ENCODE measurements at places on chromosomes 4 and X.
A peak's percentile ranks its signal among the peaks of the same experiment; 100 is the strongest.

DNA sequence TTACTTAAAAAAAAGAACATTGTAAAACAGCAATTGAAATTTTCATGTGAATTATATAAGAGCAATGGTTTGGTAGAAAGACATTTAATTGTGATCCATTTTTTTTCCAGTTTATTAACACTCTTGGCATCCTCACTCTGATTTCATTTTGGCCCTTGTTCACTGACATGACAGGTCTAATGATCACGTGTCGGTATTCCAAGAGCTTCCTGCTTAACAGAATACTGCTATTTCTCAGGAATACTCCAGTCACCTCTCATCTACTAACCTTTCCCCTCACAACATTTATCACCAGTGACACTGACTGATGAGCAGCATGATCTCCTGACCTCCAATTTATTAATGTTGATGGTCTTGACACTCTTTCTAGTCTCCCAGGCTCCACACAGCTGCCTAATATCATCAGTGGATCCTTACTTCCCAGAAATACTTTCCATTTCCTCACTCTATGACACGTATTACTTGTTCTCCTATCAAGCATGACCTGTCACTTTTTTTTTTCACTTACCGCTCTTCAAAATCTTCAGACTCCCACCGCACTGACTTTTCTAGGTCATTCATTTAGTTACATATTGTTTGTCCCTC, 847.8 kb upstream of the SLIT2 start:
- DNase-seq = no peak

GRCh38 chr4:126137782-126138170, 823.0 kb downstream of the FAT4 start:
- no peak for DNase-seq

DNA sequence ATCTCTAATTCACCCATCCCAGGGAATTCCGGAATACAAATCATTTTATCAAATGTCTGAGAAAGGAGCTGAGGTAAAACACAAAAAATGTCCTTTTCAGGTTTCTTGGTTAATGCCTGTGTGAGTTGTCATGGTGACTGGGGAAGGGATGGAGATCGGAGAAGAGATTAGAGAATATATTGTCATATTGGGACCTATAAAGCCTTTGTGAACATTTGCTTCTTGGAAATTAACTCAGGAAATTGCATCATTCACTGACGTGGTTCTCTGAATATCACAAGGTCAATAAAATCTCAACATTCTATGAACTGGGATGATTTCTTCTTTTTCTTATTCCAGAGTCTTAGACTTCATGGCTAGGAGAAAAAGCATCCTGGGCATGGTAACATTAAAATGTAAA, 174.8 kb upstream of the GLRA2 start:
- DNase-seq = no peak

GRCh38 chrX:47900833-47901232, 64.1 kb downstream of the ZNF81 start:
- DNase-seq = no peak

DNA sequence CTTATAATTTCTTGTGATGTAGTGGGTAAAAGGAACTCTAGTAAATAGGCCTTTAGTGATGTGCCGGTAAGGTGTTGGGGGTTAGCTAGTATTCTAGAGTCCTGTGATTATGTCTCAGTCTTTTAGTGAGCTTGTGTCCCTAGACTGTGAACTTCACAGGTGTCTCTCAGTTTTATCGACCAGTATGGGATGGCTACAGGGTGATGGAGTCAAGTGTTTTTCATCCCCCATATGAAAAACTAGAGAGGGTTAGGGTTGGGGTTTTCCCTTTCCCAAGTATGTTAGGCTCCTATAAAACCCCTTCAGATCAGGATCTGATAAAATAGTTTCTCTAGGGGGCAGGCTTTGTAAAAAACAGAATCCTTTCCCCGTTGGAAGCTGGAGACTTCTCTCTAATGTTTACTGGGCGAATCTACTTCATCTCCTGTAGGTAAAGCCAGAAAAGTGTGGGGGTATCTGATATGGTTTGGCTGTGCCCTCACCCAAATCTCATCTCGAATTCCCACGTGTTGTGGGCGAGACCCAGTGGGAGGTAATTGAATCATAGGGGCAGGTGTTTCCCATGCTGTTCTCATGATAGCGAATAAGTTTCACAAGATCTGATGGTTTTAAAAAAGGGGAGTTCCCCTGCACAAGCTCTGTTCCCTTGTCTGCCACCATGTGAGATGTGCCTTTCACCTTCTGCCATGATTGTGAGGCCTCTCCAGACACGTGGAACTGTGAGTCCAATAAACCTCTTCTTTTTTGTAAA, 120.8 kb downstream of the DTHD1 start:
- DNase-seq = no peak

GRCh38 chr4:56764775-56765174, 56.7 kb downstream of the SPINK2 start:
- DNase-seq = no peak

- DNase-seq = no peak
Observed at GRCh38 chrX:150967786-150968185, 15.3 kb upstream of the HMGB3 start.

GRCh38 chr4:47705326-47705981, 132.4 kb downstream of the CORIN start:
- no peak for DNase-seq

DNA sequence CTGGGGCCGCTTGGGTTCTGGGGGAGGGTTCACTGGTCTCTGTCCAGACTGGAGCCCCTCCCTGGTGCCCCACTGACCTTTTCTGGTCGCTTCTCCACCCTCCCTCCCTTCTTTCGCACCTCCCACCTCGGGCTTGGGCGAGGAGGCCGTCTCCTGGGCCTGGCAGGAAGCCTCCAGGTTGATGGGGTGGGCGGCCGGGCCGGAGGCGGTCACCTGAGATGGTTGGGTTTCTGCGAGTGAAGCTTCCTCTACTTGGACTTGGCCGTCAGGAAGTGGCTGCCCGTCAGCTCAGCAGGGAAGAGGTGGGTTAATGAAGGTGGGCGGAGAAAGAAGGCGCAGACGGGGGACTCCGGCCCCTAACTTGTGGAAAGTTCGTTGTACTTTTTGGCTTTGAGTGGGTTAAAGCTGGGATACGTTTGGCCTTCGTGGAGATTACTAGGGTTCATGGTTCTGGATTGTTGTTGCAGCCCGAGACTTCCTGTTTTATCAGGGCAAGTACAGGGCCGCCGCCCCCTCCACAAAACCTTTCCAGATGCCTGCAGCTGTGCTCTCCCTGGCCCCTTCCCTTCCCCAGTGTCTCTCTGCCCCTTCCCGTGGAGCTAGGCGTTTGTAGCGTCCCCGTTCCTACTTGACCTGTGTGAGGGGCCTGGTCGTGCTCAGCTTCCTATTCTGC, 1.2 kb downstream of the AKAP17A start:
- no peak for DNase-seq

GRCh38 chr4:40306226-40306625, 28.9 kb upstream of the CHRNA9 start:
- DNase-seq = no peak

DNA sequence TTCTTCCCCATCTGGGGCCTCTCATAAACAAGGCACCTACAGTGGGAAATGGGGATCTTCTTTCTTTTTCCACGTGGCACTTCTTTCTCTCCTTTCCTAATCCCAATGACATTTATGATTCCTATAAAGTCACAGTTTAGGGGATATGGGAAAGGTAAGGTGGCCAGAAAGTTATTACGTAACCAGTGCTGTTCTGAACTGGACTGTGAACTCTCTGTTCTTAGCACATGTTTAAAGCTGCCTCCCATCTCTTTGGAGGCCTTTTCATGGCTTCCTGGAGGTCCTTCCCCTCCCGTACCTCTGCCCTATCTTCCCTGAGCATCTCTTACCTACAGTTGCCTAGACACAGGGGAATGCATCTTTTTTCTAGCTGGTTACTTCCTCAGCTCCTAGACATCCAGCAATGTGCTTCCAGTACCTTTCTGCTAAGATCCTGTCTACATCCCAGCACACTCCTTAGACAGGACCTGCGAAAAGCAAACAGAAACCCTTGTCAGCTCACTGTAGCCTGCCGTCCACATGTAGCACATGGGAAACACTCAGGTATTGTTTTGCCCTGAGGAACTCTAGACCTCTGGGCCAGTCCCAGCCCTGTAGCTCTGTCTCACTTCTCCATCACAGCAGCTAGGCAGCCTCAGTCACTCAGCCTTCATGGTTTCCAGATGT, 195.4 kb downstream of the NWD2 start:
- no peak for DNase-seq

DNA sequence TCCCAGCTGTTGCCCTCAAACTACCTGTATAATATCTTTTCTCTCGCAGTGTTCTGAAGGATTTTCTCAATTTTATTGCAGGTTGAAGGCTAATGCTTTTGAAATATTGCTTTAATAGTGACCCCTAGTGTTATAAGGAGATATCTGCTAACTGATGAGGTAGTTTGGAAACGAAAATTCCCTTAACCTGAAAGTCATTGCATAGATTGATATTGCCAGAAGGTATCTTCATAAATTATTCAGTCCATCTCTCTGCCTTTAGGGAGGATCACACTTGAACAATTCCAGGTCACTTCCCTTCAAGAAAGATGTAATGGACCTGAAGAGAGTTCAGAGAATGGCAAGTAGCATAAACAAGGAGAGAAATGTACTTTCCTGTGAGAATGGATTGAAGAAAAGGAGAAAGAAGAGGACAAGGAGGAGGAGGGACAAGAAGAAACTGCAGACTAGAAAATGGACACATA, 44.1 kb downstream of the TIGD4 start:
- DNase-seq = no peak

DNA sequence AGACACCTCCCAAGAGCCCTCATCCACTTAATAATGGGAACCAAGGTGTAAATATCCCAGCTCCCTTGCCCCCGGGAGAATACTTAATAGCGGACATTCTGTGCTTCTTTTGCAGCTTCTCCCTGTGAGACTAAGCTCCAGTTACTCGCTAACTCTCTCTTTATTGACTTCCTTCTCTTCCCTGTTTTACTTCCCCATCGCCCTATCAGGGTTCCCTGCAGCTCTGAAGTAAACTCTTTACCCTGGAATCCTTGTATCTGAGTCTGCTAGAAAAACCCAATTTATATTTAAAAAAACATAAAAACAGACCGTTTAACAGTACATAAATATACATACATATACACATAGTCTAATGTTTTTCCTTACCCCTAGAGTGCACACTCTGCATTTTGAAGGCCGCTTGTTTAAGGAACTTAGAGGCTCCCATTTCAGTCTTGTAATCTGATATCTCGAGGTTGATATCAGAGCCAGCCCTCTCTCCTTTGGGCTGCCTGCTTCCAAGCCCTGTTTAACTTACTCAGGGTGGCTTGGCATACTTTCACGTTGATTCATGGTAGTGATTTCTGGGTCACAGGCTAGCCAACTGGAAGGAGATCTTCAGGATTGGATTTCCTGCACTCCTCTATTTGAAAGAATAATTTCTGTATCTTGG, 177.4 kb upstream of the SCML1 start:
- DNase-seq = no peak

DNA sequence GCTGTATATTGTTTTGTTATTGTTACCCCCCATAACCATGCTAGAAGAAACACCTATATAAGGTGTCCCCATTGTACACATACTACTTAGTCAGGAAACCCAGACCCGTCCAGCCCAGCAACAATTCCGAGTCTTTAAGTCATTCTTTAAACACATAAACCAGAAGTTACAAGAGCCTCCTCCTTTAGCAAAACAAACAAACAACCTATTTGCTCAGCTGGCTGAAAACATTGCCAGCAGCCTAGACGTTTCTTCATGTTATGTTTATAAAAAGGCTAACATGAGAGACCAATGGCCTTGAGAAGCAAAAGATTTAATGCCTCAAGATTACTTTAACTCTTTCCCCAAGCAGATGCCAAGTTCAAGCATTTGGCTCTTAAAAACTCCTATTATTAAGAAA, 1.4 kb downstream of the ACOX3 start:
- DNase-seq = no peak

DNA sequence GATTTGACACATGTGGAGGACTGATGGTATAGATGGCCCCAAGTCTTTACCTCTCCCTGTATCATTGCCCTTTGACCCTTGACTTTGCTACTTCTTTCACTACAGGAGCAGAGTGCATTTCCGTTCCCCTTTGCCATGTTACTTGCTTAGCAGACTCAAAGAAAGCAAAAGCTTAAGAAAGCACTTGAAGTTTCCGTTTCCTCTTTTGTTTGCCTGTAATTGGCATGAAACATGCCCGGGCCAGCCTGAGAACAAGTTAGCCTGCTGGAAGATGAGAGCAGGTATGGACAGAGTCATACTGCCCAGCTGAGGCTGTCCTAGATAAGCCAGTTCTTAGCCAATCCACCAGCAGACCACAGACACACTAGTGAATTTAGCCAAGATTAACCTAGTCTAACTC, 206.0 kb downstream of the BCOR start:
- no peak for DNase-seq

DNA sequence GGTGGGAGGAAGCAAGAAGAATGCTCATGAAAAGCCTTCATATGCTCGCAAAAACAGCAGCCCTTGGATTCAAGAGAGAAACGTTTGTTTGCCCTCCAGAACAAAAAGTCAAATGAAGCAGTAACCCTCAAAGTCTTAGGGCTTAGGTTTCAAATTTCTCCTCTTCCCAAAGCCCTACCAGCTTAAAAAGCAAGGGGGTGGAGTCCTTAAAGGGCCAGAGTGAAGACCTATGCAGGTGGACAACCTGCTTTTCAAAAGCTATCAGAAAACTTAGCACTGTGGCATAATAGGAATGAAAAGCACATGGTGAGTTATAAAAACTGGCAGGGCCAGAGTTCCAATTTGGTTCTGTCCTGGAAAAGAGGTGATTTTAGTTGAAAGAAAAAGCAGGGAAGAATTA, 253.3 kb downstream of the NAP1L3 start:
- DNase-seq = no peak

DNA sequence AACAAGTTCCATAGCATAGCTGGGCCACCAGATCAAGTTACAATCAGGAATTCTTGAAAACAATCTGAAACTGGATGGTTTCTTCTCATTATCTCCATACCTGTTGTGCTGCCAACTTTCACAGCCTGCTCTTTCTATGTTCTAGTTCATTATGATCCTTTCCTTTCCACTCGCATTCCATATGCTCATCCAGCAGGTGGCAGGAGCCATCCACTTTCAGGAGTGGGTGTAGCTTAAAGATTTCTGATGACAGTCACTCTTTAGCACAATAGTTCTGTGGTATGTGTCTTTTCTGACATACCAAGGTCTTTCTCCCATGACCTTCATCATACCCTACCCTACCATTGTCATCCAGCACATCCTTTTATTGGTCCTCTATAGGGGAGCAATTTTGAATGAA, 46.4 kb downstream of the PAGE2 start:
- peak; percentile 4 for DNase-seq
